ENCODE measurements at places on chromosomes 1 and 21. TPM values are rescaled to one million over a fixed set of nuclear protein-coding genes. Genes with fewer than 3 reads are reported as not detected.

GRCh38 chr1:63350320-63350719 lies 17.1 kb upstream of the ALG6 start:
- no peak for DNase-seq

- no peak for DNase-seq
Measured at GRCh38 chr21:37787456-37787855, 128.8 kb downstream of the KCNJ6 start.

DNA sequence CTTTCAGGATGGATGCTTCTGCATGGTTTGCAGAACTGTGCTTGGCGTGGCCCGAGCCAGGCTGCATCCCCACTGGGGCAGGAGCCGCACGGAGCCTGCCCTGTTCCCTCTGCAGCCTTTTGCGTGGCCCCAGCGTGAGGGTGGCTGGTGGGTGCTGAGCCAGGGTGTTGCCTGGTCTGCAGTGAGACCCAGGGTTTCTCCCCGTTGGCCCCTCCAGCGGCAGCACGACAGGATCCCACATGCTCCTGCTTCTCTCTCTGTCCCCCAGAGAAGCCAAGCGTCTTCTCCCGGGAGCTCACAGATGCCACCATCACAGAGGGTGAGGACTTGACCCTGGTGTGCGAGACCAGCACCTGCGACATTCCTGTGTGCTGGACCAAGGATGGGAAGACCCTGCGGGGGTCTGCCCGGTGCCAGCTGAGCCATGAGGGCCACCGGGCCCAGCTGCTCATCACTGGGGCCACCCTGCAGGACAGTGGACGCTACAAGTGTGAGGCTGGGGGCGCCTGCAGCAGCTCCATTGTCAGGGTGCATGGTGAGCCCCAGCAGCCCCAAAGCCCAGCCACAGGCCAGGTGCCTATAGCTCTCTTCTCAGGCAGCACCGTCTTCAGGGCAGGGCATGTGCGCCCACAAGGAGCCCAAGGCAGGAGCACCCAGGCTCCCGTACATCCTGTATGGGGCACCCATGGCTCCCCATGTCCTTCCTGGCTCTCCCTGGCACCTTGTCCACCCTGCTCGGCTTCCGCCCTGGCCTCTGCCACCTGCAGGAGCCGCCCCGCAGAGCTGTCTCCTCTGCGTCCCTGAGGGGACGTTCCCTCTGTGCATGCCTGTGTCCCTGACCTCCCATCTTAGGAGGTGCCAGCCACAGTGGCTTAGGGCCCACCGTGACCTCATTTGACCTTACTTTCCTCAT lies 78.9 kb downstream of the OBSCN start:
- no peak for DNase-seq

- no peak for DNase-seq
Measured at GRCh38 chr1:90715309-90715708, 1.8 kb downstream of the BARHL2 start.

GRCh38 chr1:41465741-41466140 lies 18.7 kb downstream of the EDN2 start:
- DNase-seq, result no peak

GRCh38 chr1:109931189-109931731 lies 20.6 kb downstream of the CSF1 start:
- peak; percentile 82 for DNase-seq

GRCh38 chr1:232786845-232787455 lies 18.3 kb upstream of the MAP10 start:
- DNase-seq, result no peak

DNA sequence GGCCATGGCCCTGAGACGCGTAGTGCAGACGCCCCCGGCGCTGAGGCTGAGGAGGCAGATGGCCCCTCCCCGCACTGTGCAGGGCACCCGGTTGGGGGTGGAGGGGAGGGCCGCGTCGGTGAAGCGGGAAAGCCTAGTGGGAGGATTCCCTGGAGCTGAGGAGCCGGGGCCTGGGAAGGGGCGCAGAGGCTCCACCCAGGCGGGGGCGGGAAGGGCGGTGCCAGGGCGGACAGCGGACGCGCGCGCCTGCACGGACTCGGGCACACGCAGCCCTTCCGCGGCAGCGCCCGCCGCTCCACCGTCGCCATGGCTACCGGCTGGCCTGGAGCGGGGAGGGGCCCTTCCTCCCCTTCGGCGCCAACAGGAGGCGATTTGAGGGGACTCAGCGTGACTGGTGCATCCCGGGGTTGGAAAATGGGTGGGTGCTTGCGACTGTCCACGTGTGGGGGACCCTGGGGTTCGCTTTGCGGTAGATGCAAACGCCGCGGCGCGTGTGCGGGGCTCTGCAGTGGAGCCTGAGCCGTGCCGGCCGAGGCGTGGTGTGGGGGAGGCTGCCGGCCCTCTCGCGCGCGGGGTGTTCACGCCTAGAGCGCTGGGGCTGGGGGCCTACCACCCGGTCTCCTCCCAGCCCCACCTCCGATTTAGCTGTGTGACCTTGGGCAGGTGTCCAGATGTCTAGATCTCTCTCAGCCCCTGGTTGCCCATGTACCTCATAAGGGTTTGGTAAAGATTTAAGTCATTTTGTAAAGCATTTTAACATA lies 35.1 kb downstream of the PTPRF start:
- no peak for DNase-seq

DNA sequence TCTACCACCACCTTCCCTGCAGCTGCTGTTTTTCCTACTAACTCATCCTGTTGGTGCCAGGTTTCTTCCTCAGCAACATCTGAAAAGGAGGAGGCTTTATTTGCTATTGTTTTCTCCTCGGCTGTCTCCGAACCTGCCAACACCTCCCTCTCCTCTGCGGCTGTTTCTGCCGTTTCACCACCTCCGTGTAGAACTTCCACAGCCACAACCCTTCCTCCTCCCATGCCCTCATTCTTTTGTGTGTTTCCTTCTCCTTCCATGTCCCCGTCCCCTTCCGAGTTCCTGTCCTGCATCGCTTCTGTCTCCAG lies 59.0 kb upstream of the LRRC53 start:
- DNase-seq, result no peak

GRCh38 chr1:147083919-147084272 lies 88.4 kb downstream of the PRKAB2 start:
- DNase-seq, result no peak

DNA sequence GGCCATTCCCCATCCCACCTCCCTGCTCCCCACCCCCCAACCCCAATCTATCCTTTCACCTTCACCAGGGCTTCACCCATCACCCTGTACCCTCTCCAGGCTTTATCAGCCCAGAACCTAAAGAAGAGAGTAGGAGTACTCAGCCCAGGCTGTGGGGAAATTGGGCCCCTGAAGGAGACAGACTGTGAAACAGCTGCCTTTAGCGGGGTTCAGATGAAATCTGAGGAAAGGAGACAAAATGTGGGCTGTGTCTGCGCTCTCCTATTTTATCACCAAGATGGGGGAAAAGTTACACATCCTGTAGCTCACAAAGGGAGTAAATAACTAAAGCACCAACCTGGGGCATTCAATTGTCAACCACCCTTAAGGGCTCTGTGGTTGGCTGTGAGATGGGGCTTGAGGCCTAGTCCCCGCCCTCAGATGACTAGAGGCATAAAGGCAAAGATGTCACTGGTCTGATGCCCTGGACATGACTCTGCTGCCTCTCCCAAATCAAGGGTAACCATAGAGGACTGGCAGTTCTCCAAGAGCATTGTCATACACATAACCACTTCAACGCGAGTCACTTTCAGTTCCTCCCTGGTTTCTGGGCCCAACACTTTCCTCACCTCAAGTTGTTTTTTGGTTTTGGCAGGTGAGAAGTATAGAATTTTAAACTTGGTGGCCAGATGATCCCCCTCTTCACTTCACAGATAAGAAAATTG lies 30.0 kb downstream of the SLC27A3 start:
- DNase-seq, result no peak

GRCh38 chr1:57316291-57316690 lies 107.6 kb downstream of the DAB1 start:
- no peak for DNase-seq

GRCh38 chr1:23751050-23751814 lies 8.0 kb downstream of the ELOA start:
- peak; percentile 67 for DNase-seq

GRCh38 chr21:25907573-25908275 lies 173.0 kb downstream of the GABPA start:
- no peak for DNase-seq

- peak; percentile 7 for DNase-seq
Measured at GRCh38 chr1:77134359-77134758, 84.9 kb downstream of the PIGK start.

DNA sequence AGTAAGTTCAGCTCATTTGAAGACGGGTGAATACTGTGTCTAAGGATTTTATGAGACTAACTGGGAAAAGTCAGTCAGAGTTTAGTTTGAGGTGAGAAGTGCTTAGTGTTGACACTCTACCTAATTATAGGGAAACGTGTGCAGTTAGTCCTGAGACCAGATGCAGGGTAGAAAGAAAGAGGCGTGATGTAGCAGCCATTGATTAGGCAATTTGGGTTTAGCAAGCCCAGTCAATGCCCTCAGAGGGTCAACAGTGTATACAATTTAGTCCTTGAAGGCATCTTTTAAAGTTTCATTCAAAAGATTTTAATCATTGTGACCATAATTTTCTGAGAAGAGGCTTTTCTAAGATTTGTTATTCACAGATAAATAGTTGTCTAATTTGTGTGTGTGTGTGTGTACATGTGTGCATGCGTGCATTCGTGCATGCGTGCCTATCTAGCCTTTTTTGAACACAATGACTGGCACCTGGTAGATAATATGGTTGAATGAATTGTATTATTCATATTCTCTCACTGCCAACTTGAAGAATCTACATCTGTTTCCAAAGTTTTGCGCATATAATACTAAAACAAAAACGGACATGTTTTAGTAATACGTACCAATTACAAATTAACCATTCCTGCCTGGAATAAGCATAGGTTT lies 332.9 kb downstream of the SRGAP2C start:
- no peak for DNase-seq

- DNase-seq, result no peak
Measured at GRCh38 chr1:245441689-245442088, 286.9 kb downstream of the KIF26B start.

DNA sequence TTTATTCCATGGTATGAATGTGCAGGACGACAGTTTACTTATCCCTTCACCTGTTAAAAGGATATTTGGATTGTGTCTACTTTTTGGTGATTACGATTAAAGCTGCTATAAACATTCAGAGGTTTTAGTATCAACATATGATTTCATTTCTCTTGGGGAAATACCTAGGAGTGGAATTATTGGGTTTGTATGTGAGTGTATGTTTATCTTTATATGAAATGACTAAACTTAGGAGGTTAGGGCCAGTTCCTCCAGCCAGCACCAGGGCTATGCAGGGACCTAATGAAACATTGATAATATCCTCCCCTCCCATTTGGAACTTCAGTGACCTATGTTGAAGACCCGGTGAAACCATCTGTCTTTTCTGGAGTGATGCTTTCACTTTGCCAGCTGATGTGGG lies 13.8 kb downstream of the TMEM51 start:
- no peak for DNase-seq

GRCh38 chr1:234725177-234726132 lies 115.5 kb upstream of the IRF2BP2 start:
- no peak for DNase-seq

- no peak for DNase-seq
Measured at GRCh38 chr21:18705971-18706370, 302.4 kb upstream of the TMPRSS15 start.

DNA sequence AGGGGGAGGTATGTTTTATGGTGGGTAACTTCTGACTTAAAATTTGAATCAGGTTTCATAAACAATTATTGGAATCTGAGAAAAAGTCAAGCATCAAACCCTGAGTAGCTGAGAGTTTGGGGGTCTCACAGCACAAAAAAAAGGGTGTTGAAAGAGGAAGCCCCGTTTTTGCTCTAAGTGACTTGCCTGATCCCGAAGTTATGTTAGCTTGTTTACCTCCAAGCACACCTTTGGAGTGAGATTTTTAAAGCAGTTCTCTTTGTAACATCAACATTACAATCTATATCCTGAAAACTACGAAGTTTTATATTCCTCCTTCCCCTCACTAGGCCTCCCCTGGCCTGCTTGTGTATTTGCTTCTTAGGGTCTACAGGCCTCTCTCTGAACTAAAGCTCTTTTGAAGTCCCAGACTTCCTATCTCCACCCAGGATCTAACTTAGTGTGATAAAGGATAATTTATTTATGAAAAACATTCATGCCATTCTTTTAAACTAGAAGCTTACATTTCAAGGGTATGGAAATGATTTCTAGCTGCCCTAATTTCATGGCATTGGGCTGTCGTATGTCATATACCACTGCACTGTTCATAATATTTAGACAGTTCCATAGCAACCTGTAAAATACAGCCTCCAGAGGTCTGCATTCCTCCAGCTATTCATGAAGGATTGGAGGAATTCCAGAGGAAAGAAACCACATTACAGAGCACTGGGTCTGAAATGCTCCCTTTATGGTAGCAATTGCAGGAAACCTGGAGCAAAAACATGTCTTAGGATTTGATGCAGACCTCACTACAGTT lies 36.1 kb upstream of the RGS1 start:
- DNase-seq, result peak; percentile 70

DNA sequence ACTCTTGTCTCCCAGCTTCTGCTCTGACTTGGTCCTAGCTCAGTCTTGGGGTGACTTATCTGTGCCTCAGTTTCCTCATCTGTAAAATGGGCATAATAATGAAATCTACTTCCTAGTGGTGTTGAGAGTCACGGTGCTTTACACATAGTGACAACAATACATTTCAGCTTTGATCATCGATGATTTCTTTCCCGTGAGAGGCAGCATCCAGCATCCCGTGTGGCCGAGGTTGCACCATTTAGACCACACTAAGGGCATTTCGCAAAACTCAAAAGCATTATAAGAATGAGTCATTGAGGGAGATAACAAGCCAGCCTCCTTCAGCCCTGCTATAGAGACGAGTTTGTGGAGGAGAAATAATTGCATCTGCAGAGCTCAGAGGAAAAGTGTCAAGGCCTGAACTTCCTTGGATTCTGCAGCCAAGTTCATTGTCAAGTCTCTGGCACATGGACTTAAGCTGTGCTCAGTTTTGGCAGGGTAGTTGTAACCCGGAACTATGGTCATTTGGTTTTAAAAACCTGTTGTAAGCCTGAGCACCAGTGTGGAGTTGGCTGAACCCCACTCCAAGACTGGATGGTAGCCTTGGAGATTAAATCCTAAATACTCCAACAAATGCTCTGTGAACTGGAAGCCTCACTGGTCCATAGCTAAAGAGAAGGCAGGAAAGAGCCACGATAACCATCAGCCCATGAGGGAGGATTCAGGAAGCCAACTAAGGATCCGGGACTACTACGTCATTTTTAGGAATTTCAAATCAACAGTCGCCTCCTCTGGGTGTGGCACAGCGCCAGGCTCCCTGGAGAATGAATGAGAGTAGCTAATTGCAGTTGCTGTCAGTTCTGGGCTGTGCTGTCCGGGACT lies 64.2 kb downstream of the TCP10L start:
- no peak for DNase-seq

- no peak for DNase-seq
Measured at GRCh38 chr1:32256473-32257226, 5.6 kb downstream of the LCK start.

DNA sequence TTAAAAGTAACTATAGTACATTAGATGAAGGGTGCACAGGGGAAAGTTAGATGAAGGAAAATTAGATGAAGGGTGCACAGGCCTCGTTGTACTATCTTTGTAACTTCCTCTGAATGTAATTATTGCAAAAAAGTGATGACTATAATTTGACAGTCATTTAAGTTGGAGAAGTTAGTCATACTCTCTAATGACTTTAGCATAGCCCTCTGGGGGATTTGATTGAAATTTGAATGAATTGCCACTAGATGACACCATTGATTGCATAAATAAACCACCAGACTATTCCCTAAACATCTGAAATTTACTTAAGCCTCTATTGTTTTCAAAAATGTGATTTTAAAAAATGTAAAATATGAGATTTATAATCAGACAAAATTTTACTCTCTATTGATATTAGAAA lies 102.6 kb downstream of the TPR start:
- no peak for DNase-seq

The SGIP1 gene
- not detected for total RNA-seq

The ZNF691 gene
- 7.8 TPM for total RNA-seq

The BRDT gene
- total RNA-seq, result not detected

The VSIG8 gene
- not detected for total RNA-seq

The LCE1F gene
- total RNA-seq, result not detected

The DENND1B gene
- 7.5 TPM for total RNA-seq
